Stomach (tissue), 19 donors: ENCODE measurements at places on chromosomes 2 and 18.

DNA sequence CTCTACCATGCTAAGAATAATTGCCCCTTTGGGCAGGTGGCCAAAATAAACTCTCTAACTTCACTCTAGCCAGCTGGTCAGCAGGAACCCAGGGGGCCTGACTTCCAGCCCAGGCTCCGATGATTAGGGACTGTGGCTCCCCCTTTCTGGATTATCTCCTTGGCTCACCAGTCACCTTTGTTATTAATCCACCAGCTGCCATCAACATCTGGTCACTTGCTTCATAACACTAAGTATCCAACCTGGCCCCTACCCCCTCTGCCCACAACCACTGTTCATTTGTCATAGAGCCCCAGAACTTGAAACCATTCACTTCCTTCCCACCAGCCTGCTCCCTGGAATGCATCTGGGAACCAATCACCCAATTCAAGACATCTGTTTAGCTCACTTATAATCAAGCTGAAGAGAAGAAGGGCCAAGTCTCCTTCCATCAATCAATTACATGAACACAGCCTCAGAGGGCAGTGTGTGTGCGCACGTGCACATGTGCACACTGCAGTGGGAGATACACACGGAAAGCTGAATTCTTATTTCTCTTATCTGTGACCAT is 215.1 kb downstream of the ALK start:
- no peak overlapping the region for H3K4me3 ChIP-seq
- H3K27me3 ChIP-seq, result no peaks in the 10 kb centered on the region
- H3K36me3 ChIP-seq, result no peaks in the 10 kb centered on the region
- H3K27ac ChIP-seq, result no peak overlapping the region

DNA sequence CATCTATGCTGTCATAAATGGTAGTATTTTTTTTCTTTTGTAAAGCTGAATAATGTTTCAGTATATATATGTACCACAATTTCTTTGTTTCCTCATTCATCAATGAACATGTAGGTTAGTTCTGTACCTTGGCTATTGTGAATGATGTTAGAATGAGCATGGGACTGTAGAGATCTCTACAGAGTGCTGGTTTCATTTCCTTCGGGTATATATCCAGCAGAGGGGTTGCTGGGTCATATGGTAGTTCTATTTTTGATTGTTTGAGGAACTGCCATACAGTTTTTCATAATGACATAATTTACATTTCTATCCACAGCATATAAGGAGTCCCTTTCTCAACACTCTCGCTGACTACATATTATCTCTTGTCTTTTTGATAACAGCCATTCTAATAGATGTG is 243.5 kb downstream of the CDH7 start:
- no peaks in the 10 kb centered on the region for H3K27me3 ChIP-seq
- no peaks in the 10 kb centered on the region for H3K36me3 ChIP-seq
- H3K4me3 ChIP-seq, result no peak overlapping the region
- DNase-seq, result no peak

- H3K27ac ChIP-seq, result no peak overlapping the region
- H3K36me3 ChIP-seq, result no peaks in the 10 kb centered on the region
- peak; percentile 49 for DNase-seq
- H3K27me3 ChIP-seq, result no peaks in the 10 kb centered on the region
- H3K4me1 ChIP-seq, result no peaks in the 10 kb centered on the region
These were observed 155.0 kb downstream of the ARHGAP15 start for GRCh38 chr2:143284087-143284675.

DNA sequence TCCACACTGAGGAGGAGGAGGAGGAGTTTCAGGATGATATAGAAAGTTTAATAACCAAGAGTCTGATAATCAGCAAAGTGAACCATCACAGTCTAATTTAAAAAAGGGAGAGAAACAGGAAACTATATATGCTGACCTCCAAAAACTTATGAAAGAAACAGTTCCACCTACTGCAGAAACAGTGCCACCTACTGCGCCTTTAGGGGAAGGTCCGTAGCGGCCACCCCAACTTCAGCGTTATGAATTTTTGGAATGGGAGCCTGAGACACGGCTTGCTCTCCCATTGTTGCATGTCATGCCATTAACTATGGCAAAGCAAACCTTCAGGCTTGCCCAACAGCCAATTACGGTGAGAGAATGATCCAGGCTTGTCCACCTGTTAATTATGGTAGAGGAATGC is 1719.2 kb upstream of the LRRTM1 start:
- H3K27ac ChIP-seq, result no peak overlapping the region
- no peaks in the 10 kb centered on the region for H3K4me1 ChIP-seq
- no peak overlapping the region for H3K4me3 ChIP-seq
- H3K36me3 ChIP-seq, result no peaks in the 10 kb centered on the region

DNA sequence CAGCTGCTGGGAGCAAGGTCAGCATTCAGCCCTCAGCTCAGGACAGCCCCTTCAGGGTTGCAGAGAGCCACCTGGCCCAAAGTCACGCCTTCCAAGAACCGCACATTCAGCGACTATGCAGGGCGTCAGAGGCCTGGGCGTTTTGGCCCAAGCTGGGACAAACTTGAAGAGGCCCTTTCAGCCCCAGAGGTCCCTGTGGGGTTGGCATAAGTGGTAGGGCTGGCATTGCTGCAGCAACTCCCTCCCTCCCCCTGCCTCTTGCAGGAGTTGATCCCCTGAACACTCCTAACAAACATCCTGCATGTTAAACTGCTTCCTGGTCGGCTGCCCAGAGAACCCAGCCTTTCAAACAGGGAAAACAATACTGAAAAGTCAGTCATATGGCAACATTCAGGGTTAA is 192.9 kb upstream of the SMAD2 start:
- H3K36me3 ChIP-seq, result no peaks in the 10 kb centered on the region
- H3K27me3 ChIP-seq, result no peaks in the 10 kb centered on the region
- H3K4me3 ChIP-seq, result no peak overlapping the region
- H3K27ac ChIP-seq, result no peak overlapping the region
- peaks cover 36% of the 10 kb centered on the region for H3K4me1 ChIP-seq

DNA sequence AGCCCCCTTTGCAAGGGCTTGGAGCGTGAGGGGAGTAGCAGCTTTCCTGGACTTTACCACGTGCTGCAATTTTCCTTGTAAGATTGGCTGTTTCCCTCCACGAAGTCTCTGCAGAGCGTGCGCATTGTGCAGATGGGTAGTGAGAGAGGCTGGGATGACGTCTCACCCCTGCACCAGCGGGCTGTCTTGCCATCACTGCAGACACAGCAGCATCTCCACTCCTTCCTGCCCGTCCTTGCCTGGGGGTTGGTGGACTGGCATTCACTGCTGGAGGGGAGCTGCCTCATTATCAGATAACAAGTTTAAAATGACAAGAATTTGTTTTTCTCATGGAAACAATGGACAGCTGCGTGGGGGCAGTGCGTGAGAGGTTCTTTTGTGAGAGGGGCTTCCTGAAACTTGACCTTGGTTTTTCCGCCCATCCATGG is 45.3 kb upstream of the HS6ST1 start:
- no peaks in the 10 kb centered on the region for H3K27me3 ChIP-seq
- H3K36me3 ChIP-seq, result no peaks in the 10 kb centered on the region
- no peak overlapping the region for H3K27ac ChIP-seq
- DNase-seq, result no peak
- H3K4me1 ChIP-seq, result no peaks in the 10 kb centered on the region

GRCh38 chr18:79068341-79068936 is 755 bp upstream of the ATP9B start:
- H3K4me3 ChIP-seq, result peak overlapping the region; percentile 99
- DNase-seq, result no peak
- H3K36me3 ChIP-seq, result no peaks in the 10 kb centered on the region
- H3K27me3 ChIP-seq, result no peaks in the 10 kb centered on the region
- H3K27ac ChIP-seq, result peak overlapping the region; percentile 92
- H3K4me1 ChIP-seq, result peaks cover 12% of the 10 kb centered on the region
